ENCODE measurements at places on chromosomes 12 and 14.

- no peak for DNase-seq
These were observed 3.0 kb downstream of the SIX1 start for GRCh38 chr14:60646226-60646818.

DNA sequence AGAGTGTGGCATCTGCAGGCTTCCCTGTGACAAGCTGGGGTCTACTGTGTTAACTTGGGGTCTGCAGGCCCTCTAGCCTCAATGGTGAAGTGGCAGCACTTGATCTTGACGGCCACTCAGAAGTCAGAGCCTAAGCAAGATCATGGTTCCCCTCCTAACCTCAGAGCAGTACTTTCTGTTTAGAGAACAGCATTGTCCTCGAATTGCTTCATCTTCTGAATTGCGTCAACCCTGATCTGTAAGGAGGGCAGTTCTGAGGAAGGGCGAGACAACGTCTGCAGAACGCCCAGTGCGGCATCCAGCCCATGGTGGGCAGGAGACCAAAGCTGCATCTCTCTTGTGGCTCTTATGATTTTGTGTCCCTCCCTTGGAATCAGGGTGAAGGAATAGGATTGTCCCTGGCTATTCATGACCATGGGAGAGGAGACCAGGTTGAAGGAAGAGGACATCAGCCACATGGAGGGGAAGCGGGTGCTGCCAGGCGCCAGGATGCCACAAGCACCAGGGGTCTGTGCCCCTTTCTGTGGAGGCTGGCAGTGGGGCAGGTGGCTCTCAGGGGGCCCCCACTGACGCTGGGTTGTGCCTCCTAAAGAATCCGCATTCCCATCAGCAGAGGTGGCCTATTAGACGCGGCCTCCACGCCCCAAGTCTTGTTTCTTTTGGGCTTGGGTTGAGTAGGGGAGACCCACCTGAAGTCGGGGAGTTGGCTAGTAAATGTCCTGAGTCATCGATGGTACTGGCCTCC, 2.2 kb downstream of the SERPINA9 start:
- DNase-seq = no peak

DNA sequence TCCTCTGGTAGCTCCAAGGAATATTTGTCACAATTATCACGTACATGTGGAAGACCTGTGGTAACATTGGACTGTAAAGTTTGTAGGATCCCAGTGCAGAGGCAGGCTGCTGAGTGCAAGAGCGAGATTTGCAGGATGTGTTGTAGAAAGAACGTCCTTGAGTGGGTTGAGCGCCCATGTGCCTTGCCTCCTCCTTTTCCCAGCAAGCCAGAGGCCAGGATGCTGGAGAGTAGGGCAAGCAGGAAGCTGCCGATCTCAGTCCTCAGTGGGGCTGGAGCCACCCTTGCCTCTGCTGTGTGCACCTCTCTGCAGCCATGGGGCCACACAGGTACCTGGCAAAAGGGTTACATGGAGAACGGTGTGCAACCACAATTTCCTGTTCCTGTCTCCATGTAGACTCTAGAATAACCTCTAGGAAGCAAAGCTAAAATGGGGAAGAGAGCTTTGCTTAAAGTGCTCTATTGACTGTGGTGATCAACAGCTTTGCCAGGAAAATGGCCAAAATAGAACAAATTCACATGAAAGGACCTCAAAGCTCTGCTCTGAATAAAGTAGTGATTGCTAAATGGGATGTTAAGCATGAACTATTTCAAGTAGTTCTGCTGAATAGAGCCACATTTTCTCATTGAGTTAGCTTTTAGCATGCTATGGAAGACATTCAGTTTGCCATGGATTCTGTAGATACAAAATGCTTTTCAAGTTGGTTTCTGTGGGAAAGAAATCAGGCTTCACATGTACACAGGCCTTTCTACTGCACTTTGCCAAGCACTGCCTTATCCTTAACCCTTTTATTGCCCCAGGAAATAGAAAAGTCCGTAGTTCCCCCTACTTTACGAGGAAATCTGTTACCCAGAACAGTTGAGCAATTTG, 37.4 kb downstream of the ANKRD9 start:
- DNase-seq = no peak

GRCh38 chr12:105090361-105090760, 6.1 kb upstream of the ALDH1L2 start:
- no peak for DNase-seq

DNA sequence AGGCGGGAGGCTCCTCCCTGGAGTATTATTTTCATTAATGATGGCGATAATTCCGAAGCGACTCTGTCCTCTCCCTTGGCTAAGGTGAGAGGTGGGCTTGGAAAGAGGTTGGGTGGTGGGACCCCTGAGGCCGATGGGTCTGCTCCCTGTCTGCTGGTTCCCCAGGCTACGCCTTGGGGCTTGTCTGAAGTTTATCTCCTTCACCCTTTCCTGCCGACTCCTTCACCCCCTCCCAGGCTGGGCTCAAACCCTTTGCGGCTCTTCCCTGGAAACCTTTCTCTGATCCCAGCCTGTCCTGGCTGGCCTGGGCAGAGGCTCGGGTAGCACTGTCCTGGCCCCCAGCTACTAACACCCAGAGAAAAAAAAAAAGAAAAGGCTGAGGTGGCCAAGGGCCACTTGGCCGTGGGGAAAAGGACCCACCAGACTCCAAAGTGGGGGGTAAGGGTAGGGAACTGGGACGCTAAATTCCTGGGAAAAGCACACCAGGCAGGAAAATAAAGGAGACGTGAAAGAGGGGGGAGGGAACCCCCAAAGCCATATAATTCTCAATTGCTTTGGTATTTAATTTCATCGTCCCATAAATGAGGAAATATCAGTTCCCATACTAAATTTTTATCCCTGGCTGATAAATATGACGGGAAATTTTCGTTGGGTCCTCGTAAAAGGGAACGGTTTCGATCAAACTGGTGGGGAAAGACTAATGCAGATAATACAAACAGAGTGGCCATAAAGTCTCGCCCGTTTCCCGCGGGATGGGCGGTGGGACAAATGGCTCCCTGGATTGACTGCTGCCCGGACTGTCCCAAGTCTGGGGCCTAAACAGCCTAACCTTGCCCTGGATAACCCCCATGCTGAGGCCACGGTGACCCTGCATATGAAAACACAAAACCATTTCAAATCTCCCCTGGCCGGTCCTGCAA, 2.0 kb upstream of the HOXC10 start:
- DNase-seq = no peak

- no peak for DNase-seq
These were observed 81.9 kb upstream of the USP44 start for GRCh38 chr12:95633049-95633731.

GRCh38 chr12:25263594-25263993, 12.9 kb upstream of the KRAS start:
- no peak for DNase-seq

All from astrocyte of the cerebellum (primary cell).